ENCODE measurements at places on chromosomes 13 and 19.

DNA sequence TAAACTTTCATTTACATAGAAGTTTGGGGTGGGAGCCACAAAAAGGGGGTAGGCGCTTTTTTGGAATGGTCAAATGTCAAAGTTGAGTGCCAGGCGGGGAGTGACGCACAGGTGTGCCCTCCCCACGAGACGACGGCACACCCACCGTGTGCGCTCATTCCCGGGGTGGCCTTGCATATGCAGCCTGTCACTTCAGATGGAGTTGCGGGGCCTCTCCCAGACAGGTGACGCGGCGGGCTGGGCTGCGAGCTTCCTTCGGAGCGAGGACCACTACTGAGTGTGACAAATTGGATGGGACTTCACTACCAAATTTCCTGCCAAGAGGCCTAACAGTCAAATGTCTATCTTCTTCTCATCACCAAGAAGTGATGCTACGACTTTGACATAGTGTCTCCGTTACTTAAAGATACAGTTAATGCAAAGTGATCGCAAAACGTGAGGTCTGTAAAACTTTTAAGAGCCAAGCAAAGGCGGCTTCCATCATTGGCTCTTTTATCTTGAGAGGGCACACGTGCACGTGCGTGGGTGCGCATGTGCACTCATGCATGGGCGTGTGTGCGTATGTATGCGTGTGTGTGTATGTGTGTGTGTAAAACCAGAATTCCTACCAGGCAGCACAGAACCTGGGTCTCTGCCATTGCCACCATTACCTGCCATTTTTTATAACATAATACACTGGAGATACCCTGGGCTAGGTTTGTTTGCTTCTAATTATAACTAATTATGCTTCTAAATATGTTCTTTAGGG is 43.1 kb downstream of the TSHZ3 start:
- DNase-seq = no peak

GRCh38 chr19:13821292-13821691 is 26.0 kb downstream of the ZSWIM4 start:
- DNase-seq = no peak

- DNase-seq = no peak
These were observed 17.6 kb upstream of the ZNF835 start for GRCh38 chr19:56689198-56689597.

DNA sequence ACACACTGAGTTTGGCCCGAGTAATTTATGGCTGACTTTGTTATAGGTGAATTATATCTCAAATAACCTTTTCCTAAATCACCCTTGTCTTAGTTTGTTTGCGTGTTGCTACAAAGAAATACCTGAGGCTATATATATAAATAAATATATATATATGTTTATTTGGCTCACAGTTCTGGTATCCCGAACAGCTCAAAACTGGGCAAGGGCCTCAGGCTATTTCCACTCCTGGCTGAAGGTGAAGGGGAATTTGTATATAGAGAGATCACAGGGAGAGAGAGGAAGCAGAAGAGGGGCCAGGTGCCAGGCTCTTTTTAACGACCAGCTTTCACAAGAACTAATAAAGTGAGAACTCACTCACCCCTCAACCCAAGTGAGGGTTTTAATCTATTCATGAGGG is 159.9 kb upstream of the STARD13 start:
- DNase-seq = no peak

DNA sequence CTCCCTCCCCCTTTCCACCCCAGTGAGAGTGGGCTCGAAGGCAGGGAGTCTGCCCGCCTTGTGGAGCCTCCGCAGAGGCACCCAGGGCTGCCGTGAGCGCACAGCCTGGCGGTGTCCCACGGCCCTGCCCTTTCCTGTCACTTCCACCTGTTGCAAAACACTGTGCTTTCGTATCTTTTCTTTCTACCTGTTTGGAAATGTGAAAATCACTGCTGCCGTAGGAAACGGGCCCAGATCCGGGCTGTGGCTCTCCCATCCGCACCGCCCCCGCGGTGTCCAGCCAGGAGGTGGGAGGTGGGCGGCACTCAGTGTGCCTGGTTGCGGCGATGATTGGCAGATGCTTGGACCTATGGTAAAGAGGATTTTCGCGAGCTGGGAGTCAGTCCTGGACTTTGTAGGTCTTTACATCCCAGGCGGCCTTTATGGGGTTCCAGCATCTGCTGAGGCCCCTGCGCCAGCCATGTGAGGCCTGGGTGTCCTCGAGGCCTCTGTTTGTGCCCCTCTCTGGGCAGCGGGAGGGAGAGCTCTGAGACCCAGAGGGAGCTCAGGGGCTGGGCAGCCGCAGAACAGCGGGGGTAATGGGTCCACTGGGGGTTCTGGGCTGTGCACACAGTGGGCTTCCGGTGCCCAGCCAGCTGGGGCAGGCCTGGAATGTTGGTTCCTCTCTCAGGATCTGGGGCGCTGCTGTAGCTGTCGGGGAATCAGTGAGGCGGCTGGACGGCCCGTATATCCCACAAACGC is 6.1 kb downstream of the STK11 start:
- no peak for DNase-seq

- DNase-seq = no peak
These were observed 150.3 kb downstream of the SLITRK5 start for GRCh38 chr13:87821512-87821911.

DNA sequence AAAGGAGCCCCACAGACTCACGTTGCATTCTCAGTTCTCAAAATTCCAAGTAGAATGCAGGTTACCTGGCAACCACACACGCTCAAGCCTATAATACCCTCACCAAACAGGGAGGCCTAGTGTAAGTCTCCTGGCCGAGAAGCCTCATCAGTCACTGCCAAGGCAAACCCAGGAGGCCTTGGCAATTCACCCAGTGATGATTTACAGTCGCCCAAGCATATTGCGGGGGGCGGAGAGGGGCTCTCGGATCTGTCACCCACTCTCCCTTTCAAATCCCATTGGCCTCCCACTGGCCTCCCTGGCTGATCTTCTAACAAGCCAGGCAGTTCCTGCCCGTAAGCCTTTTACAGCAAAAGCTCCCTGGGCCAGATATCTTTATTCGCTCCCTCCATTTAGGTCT is 1.1 kb downstream of the AKAP8L start:
- DNase-seq = no peak

- no peak for DNase-seq
These were observed 200.5 kb downstream of the KLF5 start for GRCh38 chr13:73259061-73260017.

DNA sequence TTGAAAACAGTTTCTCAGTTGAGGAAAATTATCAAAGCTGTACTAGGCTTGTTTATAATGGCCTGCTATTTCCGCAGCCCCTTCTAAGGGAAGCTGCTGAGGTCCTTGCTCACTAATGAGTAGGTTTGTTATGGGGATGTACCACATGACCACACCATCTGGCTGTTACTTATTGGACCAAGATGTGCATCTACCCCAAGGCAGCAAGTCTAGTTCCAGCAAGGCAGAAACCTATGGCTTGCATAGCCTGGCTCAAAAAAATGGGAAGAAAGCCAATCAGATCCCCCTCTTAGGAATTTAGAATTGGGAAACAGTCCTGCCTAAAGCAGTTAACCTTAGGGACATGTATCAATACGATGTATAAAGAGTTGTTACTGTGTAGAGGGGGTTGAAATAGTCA is 186.5 kb upstream of the SPRY2 start:
- no peak for DNase-seq
